ENCODE measurements at places on chromosomes 1 and 21. TPM values are rescaled to one million over a fixed set of nuclear protein-coding genes. Genes with fewer than 3 reads are reported as not detected.

GREM2 gene
- 0.50 TPM for total RNA-seq

SYT6 gene
- total RNA-seq: 0.39 TPM

CLEC20A gene
- not detected for total RNA-seq

NUF2 gene
- 2.4 TPM for total RNA-seq

RNPEP gene
- 68.9 TPM for total RNA-seq

KRTAP13-2 gene
- not detected for total RNA-seq

ASAP3 gene
- 32.1 TPM for total RNA-seq

CYP4Z1 gene
- total RNA-seq: not detected

ZFP69 gene
- 1.4 TPM for total RNA-seq

CCDC27 gene
- total RNA-seq: not detected

SLC25A34 gene
- total RNA-seq: 1.0 TPM

SELL gene
- 1.5 TPM for total RNA-seq

NR5A2 gene
- 0.39 TPM for total RNA-seq

OR2T1 gene
- total RNA-seq: not detected

LRRC71 gene
- total RNA-seq: not detected

GBP5 gene
- total RNA-seq: 0.79 TPM

DCDC2B gene
- not detected for total RNA-seq

IRF6 gene
- 21.2 TPM for total RNA-seq

A3GALT2 gene
- not detected for total RNA-seq

TMEM81 gene
- 4.8 TPM for total RNA-seq

CYP4A22 gene
- total RNA-seq: not detected

RIMS3 gene
- 4.3 TPM for total RNA-seq

KRTAP19-3 gene
- not detected for total RNA-seq

MTX1 gene
- 39.8 TPM for total RNA-seq
